Activated T-cell treated with anti-CD3 and anti-CD28 coated beads, Interleukin-2, amount 50 U/mL, for 4 hours (primary cell): ENCODE measurements at places on chromosomes 7 and 10.

DNA sequence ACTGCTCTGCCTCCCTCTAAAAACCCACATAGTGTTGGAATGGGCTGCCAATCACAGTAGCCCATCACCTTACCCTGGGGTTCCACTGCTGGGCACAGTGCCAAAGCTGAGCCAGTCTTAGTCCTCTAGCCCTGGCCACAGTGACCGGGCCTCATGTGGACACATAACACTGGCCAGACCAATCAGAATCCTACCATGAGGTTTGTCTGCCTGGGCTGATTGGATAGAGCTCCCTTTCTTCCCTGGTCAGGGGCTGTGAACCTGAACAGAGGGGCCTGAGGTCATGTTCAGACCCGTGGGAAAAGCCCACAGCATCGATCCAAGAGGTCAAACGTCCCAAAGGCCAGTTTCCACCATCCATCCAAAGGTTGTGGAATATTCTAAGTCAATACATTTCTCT, 6.1 kb downstream of the DLG5 start:
- no peak for DNase-seq

DNA sequence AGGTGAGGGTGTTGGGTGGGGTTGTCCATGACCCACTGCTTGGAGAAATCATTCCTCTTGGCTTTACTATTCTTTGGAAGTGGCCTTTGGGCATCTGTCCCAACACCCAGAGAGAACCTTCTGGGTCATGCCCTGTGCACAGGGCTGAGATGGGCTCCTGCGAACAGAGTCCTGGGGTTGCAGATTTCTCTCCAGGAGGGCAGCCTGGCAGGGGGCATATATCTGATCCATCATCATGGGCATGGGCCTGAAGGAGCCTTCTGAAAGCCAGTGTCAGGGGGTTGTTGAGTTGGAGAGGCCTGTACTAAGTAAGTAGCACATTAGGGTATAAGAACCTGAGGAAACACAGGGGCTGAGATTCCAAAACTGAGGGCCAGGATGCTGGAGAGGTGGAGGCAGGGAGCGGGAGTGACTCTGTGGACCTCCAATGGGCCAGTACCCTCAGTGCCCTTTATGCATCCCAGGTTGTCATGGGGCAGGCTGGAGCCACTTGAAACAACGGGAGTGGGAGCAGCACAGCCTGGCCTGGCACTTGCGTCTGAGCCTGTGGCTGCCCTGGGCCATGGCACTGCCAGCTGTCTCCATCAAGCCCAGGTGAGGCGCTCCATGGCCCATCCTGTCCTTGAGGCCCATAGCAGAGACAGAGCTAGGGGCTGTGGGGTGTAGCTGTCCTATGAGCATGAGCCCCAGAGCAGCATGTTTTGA, 203.7 kb downstream of the GRID1 start:
- no peak for DNase-seq

DNA sequence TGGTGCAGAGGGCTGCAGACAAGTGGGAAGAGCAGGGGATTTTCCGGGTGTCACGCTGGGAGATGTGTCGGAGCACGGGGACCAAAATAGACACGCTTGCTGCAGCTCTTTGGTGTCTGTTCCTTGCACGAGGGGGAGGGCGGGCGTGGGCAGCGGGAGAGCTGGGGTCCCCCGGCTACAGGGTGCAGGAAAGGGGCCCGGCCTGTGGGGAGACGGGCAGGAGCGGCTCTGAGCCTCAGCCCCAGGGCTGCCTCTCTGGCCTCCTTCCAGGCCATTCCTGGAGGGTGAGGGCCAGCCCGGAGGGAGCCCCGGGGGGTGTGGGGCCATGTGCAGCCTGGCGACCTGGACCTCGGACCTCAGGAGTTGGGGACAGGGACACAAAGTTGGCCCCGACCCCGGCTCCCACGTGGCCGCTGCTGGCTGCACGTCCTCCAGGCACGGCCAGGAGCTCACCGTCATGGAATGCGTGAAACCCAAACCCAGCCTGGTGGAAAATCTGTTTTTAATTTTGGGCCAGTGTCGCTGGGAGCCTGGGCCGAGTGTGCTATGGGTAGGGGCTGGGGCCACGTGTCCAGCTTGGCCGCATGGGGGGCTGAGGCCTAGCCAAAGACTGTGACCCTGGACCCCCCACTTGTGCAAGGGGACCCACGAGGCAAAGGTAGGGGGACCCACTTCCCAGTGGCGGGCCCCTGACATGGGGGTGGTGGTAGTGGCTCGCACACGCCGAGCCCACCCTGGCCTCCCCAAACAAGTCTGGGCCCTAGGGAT, 6.6 kb downstream of the TTYH3 start:
- DNase-seq: no peak

GRCh38 chr10:62727934-62728333, 76.6 kb upstream of the ADO start:
- no peak for DNase-seq

- DNase-seq: no peak
Observed at GRCh38 chr10:63421591-63421990, 44.2 kb downstream of the JMJD1C start.

DNA sequence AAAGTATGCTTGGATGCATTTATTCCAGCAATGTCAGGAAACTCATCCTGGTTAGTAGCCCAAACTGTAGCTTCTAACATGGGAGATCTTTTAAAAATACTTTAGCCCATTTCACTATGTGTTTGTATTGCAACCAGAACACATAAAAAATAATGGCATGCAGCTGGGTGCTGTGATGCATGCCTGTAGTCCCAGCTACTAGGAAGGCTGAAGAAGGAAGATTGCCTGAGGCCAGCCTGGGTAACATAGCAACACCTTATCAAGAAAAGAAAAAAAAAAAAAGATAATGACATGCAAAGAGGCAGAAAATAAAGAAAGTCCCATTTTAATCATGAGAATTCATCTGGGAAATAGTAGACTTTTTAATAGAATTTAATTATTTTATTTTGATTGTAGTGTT, 517.0 kb upstream of the TEX47 start:
- no peak for DNase-seq

- no peak for DNase-seq
Observed at GRCh38 chr7:128027485-128027980, 3.7 kb downstream of the LRRC4 start.

GRCh38 chr7:82972135-82972534, 190.5 kb downstream of the PCLO start:
- no peak for DNase-seq

- DNase-seq: no peak
Observed at GRCh38 chr10:55146032-55146431, 345.0 kb upstream of the PCDH15 start.

DNA sequence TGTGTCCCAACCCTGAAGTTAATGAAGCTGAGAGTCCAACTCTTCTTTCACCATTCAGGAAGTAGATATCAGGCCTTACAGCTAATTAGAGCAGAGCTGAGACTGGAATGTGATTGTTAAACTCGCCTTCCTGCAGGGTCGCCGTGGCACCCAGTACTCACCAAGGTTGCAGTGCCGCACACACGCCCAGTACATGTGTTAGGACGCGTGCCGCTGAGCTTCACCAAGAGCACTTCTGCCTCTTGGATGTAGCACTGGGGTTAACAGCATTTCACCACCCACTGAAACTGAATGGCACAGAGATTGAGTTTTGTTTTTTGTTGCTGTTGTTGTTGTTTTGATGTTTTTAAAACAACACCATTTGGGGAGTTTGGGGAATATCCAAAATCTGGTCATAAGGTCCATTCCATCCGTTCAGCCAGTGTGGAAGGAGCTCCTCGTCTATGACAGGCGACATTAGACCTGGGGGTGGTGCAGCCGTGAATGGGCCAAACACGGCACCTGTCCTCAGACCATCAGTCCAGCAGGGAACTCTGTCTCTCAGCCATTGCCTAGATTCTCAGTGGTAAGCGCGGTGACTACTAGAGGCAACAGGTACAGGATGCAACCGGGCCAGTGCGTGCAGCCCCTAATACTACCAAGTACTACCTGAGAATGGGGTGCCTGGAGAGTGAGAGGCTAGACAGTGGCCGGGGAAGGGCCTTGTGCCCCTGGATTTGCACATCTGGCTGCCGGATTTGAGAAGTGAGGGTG, 21.9 kb downstream of the WIPI2 start:
- no peak for DNase-seq

DNA sequence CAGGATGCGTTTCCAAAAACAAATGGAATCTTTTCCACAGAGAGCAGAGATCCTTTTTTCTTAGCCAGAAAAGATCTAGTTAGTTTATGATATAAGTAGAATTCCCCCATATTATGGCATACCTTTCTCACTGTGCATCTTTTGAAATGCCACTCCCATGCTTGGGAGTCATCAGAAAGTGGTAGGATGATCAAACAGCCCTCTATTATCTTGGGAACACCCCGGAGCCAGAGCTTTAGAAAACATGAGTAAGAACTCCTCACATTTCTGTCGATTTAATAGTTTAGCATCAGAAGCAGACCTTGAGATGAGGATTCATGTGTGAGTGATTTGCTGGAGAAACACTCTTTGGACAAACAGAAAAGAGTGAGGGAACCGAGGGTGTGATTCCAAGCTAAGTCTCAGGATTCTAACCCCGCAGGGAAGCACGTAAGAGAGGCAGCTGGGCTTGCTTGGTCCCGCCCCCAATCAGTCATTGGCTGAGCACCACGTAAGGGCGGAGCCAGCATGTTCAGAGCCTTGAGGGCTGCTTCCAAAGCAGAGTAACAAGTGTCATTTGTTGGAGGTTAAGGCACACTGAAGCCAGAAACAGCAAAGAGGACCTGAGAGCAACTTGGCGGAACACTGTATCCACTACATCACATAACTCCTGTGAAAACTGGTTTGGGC, 43.7 kb upstream of the NXPH1 start:
- DNase-seq: no peak

GRCh38 chr10:23656735-23657134, 217.9 kb downstream of the OTUD1 start:
- DNase-seq: no peak

GRCh38 chr10:59852670-59853069, 53.7 kb downstream of the CCDC6 start:
- DNase-seq: no peak

DNA sequence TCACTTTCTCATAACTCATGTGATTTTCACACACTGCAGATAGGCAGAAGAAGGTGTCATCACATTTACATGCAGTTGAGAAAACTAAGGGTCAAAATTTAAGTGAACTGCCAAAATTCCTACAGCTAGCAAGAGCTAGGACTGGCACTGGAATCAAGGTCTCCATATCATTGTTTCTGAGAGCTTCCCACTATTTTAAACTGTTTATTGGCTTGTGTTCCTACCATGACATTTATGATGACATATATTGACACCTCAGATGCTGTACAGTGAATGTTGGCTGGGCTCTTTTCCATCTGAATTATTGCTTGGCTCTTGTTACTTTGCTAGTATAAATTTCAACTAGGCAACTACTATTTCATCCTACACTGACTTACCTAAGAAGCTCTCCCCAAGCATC, 2.0 kb downstream of the THSD7A start:
- no peak for DNase-seq

DNA sequence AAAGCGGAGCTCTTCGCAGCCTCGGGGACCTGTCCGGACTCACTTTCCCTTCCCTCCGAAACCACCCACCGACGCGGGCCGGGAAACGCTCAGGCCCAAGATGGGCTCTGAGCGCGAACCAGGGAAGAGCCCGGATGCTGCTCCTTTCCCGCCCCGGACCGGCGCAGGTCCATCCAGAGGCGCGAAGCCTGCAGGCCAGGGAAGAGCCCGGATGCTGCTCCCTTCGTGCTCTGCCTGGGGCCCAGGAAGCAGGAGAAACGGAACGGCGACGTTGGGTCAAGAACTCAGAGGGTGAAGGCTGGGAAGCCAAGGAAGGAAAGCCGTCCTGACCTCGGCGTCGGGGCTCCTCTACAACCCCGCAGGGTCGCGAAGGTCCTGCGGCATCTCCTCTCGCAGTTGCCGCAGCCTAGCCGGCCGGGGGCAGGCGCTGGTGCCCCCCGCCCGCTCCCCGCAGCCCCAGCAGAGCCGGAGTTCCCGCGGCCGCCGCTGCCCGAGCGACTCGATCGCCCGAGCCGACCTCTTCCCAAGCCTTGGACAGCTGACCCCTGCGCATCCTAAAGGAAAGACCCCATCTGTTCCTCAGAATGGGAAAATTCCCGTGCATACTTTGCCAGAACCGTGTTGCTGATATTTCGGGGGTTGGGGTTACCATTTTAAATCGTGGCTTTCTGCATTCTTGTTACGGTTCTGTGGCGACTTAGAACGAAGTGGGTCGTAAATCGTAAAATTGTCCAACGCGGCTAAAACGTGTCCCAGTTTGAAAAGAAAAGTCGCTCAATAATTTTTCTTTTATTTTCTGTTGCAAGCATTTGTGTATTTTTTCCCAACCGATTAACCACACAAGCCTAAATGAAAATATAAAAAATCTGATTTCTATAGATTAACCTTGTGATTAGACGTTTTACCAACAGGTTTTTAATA, 7.5 kb downstream of the HOXA1 start:
- DNase-seq: no peak

- no peak for DNase-seq
Observed at GRCh38 chr7:155352076-155352752, 54.5 kb downstream of the INSIG1 start.

DNA sequence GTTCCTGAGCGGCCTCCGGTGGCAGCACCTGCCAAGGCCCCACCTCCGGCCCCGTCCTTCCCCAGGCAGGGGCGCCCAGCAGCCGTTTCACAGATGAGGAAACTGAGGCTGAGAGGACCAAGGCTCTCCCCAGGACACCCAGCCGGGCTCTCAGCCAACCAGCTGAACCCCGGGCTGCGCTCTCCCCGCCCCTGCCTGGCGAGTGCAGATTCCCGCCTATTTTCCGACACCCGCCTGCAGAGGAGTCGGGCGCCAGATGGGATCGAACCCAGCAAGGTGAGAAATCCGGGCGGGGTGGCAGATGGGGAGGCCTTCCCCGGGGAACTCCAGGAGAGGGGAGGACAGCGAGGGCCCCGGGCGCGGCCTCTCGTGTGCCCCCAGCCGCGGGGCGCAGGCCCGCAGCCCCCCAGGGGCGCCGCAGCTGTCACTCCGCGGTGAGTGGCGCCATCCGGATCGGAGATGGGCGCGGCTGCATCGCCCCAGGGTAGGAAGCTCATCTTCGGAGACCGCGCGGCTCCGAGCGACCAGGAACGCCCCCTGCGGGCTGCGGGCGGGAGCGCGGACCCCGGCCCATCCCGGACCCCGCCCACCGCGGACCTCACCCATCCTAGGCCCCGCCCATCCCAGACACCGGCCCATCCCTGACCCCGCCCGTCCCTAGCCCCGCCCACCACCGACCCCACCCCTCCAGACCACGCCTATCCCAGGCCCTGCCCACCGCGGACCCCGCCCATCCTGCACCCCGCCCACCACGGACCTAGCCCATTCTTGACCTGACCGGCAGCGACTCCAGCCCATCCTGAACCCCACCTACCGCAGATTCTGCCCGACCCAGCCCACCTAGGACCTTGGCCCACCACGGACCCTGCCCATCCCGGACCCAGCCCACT, 90.3 kb downstream of the MICALL2 start:
- no peak for DNase-seq

DNA sequence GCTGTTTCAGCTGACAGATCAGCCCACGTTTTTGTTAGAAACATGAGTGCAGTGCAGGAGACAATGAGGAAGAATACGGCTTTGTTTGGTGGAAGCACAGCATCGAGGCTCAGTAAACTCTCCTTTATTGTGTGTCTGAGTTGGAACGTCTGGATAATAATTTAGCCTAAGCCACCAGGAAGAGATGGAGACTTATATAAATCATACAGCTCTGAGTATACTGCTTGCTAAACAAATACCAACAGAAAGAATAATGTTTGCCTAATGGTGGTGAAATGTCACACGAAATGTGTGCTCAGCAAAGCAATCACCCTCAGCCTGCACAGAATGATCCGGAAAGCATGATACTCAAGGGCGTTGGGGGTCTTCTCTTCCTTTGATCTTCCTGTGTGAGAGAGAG, 664.1 kb upstream of the ADARB2 start:
- DNase-seq: no peak

GRCh38 chr10:78731675-78732074, 337.1 kb upstream of the ZMIZ1 start:
- DNase-seq: no peak
